ENCODE measurements at places on chromosomes 12 and 14.

GRCh38 chr14:74859757-74860552, 16.0 kb downstream of the PROX2 start:
- DNase-seq = no peak

DNA sequence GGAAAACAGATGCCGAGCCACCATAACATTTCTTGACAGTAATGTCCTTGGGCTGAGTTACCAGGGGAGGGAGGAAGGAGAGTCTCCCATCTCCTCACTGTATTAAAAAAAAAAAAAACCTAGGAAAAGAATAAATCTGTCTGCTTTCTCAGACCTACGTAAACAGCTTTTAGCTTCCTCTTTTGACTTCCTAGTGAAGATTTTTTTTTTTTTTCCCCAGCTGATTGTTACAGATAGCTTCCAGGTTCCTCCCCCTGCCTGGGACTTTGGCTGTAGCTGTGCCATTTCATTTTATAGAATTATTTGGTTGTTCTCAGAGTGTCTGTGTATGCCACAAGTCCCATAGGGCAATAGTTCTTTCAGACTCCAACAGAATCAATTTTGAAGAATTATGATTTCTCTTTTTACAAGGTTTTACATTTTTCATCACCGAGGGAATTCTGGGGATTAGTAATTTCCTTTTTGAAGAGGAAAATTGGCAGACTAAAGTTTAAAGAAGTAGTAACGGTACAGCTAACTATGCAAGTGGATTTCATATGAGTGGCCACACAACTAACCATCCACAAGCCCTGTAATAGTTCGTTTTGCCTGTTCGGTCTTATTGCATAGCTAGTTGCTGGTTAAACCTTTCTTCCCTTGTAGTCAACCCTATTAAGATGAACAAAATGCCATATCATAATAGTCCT, 23.1 kb upstream of the GNS start:
- no peak for DNase-seq

DNA sequence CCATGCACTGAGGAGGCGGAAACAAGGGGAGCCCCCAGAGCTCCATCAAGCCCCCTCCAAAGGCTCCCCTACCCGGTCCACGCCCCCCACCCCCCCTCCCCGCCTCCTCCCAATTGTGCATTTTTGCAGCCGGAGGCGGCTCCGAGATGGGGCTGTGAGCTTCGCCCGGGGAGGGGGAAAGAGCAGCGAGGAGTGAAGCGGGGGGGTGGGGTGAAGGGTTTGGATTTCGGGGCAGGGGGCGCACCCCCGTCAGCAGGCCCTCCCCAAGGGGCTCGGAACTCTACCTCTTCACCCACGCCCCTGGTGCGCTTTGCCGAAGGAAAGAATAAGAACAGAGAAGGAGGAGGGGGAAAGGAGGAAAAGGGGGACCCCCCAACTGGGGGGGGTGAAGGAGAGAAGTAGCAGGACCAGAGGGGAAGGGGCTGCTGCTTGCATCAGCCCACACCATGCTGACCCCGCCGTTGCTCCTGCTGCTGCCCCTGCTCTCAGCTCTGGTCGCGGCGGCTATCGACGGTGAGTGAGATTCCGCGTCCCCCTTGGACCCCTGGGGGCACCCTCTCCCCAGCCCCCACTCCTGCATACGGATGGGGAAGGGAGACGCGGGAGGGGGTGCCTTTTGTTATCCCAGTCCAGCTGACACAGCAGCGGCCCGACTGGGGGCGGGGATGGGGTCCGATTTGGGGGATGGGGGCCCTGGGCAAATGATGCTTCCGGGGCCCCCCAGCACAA, 400 bp downstream of the LRP1 start:
- peak; percentile 73 for DNase-seq

GRCh38 chr12:78863482-78864402, 832 bp upstream of the SYT1 start:
- peak; percentile 81 for DNase-seq

DNA sequence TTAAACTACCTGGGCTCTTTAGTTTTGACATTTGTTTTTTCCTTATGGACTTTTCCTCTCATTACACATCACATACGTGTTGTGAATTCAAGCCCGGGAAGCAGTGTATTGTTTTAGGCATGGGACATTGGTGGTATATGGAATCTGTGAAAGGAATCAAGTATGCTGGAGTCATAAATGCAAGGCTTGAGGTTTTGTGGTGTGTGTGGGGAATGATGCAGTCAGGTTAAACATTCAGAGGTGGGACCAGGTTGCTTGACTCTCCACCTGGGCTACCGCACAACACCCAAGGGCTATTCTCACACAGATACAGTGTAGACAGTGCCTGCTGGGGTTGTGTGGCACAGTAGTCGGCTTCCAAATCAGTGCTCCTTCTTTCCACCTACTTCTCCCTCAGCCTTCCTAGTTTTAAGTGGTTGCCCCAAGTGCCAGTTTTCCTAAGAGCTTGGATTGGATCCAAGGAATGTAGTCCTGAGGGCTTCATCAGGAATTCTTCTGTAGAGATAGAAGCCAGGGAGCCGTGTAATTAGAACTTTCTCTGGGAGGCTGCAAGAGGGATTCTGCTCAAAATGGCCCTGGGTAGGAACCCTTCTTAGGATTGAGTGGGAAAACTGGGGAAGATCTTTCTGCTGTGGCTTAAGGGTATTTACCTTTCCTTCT, 243.7 kb downstream of the C12orf75 start:
- no peak for DNase-seq

DNA sequence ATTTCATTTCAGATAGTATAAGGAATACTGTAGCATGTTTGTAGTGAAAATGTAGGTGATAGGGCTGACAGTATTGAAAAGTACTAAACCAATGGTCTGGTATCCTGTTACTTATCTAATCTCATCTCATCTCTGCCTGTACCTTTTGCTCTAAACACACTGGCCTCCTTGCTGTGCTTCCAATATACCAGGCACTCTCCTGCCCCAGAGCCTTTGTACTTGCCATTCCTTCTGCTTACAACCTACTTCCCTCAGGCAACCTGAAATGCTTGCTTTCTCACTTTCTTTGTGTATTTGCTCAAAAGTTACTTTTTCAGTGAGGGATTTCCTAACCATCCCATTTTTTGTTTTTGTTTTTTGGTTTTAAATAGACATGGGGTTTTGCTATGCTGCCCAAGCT, 101.9 kb downstream of the PAPLN start:
- DNase-seq = no peak

- DNase-seq = no peak
Measured at GRCh38 chr12:105479710-105480109, 149.2 kb downstream of the C12orf75 start.

GRCh38 chr12:98551787-98552186, 36.4 kb downstream of the TMPO start:
- no peak for DNase-seq

Measured in neural progenitor cell (in vitro differentiated cells).